ENCODE measurements at places on chromosomes 6 and 20. TPM values are rescaled to one million over a fixed set of nuclear protein-coding genes. Genes with fewer than 3 reads are reported as not detected.

DNA sequence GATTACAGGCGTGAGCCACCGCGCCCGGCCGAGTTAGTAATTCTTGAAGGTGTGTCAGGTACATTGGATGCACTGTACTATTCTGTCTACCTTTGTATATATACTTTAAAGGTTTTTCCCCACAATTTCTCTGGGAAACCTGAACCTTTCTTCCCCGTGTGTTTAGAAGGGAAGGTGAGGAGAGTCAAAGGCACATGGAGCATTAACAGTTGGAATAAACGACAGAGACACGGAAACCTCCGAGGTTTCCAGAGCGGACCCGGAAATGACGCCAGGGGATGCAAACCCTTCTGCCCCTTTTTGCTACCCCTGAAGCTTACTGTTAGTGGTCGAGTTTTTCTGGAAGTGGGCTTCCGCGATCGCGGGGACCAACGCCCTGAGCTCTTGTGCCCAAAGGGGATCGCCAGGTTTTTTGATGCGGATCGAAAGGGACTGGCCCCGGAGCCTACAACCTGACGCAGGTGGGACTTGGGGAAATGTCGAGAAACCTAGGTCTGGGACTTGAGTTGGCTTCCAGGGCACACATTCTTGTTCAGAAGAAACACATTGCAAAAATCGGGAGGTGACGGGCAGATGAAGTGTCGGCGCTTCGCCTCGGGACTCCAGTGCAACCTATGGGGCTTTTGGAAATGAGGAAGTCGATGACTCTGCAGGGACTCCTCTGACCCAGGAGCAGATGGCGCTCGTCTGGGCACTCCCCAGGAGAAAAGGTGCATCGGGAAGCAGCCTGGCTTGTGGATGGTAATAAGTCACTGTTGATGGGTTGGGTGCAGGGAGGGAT lies 218.2 kb downstream of the OR2B2 start:
- H3K4me1 ChIP-seq: no peaks in the 10 kb centered on the region
- no peak for DNase-seq
- no peaks in the 10 kb centered on the region for H3K36me3 ChIP-seq
- peak overlapping the region; percentile 67 for H3K4me3 ChIP-seq
- H3K27me3 ChIP-seq: no peaks in the 10 kb centered on the region

DNA sequence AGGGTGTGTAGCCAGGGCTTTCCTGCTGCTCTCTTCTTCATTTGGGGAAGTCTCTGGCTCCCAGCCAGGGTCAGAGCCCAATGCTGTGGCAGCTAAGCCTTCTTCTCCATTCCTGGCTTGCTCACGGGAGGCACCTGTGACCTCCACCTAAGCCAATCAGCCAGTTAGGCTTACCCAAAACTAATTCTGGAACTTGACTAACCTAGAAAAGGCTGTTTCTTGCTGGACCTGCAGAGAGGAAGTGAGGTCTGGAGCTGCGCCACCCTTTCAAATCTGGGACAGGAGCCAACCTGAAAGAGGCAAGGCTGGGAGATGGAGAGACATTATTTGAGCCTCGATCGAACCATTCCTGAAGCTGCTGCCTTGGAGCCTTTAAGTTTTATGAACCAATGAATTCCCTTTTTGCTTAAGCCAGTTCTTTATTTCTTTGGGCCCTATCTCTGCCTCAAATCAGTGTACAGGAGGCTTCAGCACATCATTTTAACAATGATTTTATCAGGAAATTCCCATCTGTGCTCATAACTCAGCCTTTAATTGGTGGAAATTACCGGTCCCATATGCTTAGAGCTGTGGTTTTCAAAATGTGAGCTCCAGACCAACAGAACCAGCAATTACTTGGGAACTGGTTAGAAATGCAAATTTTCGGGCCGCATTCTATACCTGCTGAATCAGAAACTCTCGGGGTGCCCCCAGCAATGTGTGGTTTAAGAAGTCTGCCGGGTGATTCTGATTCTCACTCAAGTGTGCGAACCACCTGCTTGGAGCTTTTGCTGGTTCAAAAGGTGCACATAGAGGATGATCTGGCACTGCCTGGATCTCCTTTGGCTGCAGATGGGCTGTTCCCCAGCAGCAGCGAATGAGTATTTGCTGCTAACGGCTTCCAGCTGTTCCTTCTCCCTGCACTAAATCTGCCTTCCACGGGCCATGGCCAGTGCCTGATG lies 97.4 kb upstream of the RNF24 start:
- no peak overlapping the region for H3K4me3 ChIP-seq
- no peaks in the 10 kb centered on the region for H3K27me3 ChIP-seq

DNA sequence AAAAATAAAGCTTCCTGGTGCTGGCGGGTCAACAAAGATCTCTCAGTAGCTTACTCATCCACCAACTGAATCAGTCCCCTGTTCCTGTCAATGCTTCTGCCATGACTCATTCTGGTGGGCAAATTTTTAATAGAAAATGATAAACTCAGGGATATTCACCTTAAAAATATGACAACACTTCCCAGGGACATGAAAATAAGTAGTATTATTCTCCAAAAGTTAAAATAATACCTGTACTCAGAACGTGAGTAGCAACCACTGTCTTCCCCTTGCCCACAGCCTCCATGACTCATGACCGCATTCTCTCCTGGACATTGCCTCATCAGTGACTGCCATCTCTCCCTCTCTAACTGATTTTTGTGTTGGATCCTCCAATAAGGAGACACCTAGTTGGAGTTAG lies 552.3 kb downstream of the KIF16B start:
- no peak overlapping the region for H3K27ac ChIP-seq
- H3K36me3 ChIP-seq: no peaks in the 10 kb centered on the region
- peak; percentile 39 for DNase-seq
- H3K4me3 ChIP-seq: no peak overlapping the region
- H3K27me3 ChIP-seq: no peaks in the 10 kb centered on the region

GRCh38 chr6:34132486-34133185 lies 13.3 kb downstream of the GRM4 start:
- H3K4me1 ChIP-seq: no peaks in the 10 kb centered on the region
- H3K4me3 ChIP-seq: no peak overlapping the region
- H3K36me3 ChIP-seq: no peaks in the 10 kb centered on the region
- H3K27me3 ChIP-seq: peaks cover 17% of the 10 kb centered on the region
- peak; percentile 62 for DNase-seq
- no peak overlapping the region for H3K27ac ChIP-seq

DNA sequence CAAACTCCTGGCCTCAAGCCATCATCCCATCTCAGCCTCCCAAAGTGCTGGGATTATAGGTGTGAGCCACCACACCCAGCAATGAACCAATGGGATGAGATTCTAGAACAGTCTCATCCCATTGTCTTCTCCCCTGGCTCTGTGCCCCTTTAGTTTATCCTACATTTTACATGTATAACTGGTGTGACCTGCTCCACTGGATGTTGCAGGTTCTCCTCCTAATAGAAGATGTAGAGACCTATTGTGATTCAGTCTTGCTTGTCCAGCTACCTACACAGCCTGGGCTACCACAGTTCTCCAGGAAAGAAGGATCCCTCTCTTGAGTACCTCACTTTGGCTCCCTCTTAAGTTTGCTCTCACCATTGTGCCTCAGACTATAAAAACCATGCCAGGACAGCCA lies 2.0 kb upstream of the FKBPL start:
- no peak overlapping the region for H3K27ac ChIP-seq
- no peak overlapping the region for H3K4me3 ChIP-seq
- H3K4me1 ChIP-seq: peaks cover 24% of the 10 kb centered on the region
- no peaks in the 10 kb centered on the region for H3K36me3 ChIP-seq
- no peak for DNase-seq

GRCh38 chr6:86706449-86706848 lies 230.9 kb upstream of the HTR1E start:
- no peak overlapping the region for H3K27ac ChIP-seq
- H3K4me3 ChIP-seq: no peak overlapping the region
- no peak for DNase-seq
- H3K4me1 ChIP-seq: no peaks in the 10 kb centered on the region
- no peaks in the 10 kb centered on the region for H3K36me3 ChIP-seq
- no peaks in the 10 kb centered on the region for H3K27me3 ChIP-seq

GRCh38 chr6:130215526-130215925 lies 7.2 kb downstream of the SAMD3 start:
- no peak overlapping the region for H3K27ac ChIP-seq
- H3K36me3 ChIP-seq: no peaks in the 10 kb centered on the region
- no peaks in the 10 kb centered on the region for H3K4me1 ChIP-seq
- no peak for DNase-seq
- no peaks in the 10 kb centered on the region for H3K27me3 ChIP-seq

DNA sequence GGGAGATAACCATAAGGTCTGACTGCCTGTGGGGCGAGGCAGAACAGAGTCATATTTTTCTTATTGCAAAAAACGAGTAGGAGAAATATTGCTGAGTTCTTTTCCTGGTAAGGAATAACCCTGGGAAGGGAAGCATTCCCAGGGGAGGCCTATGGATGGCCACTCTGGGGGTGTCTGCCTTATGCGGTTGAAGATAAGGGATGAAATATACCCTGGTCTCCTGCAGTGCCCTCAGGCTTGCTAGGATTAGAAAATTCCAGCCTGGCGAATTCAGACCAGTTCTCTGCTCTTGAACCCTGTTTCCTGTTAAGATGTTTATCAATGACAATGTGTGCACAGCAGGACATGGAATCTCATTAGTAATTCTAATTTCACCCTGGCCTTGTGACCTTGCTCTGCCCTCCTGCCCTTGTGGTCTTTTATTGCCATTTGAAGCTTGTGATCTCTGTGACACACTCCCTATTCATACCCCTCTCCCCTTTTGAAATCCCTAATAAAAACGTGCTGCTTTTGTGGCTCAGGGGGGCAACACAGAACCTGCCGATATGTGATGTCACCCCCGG lies 491.1 kb upstream of the EYS start:
- DNase-seq: no peak
- no peaks in the 10 kb centered on the region for H3K36me3 ChIP-seq
- H3K27me3 ChIP-seq: no peaks in the 10 kb centered on the region
- H3K4me1 ChIP-seq: no peaks in the 10 kb centered on the region
- no peak overlapping the region for H3K27ac ChIP-seq

- no peak overlapping the region for H3K4me3 ChIP-seq
- peaks cover 57% of the 10 kb centered on the region for H3K36me3 ChIP-seq
- DNase-seq: peak; percentile 79
- peak overlapping the region; percentile 56 for H3K27ac ChIP-seq
Measured at GRCh38 chr6:56552187-56553130, 90.2 kb downstream of the DST start.

DNA sequence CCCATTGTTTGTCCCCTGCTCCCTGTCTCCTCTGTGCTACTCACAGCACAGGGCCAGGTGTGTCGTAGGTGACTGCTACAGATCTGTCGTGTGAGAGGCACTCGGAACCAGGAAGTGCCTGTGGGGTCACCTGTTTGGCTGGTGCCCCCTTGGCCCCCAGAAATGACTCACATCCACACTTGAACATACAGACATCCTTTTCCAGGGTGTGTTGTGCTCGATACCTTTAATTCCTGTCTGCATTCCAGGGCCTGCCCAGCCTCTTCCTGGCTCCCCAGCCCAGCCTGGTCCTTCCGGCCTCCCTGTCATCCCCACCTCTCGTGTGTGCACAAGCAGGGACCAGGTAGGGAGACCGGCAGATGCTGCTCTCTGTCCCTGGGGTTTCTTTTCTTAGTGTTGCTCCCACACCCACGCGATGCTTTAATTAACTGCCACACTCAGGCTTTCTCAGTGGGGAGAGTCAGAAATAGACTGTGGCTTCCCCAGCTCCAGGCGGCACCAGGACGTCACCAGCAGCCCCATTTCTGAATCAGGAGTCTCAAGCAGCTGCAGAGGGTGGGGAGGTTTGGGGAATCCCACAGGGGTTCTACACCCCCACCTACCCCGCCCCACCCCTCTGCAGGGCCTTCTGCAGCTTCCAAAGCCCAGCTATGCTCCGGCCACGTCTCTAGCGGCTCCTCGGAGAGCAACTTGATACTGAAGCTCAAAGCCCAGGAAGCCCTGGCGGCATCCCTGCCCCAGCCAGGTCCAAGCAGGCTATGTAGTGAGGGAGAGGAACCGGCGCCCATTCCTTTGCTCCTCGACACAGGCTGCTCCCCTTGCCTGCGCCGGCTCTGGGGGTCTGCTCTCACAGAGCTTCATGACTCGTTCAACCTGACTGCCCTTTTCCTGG lies 102.2 kb downstream of the SYCP2 start:
- H3K4me3 ChIP-seq: no peak overlapping the region
- DNase-seq: no peak
- no peak overlapping the region for H3K27ac ChIP-seq

DNA sequence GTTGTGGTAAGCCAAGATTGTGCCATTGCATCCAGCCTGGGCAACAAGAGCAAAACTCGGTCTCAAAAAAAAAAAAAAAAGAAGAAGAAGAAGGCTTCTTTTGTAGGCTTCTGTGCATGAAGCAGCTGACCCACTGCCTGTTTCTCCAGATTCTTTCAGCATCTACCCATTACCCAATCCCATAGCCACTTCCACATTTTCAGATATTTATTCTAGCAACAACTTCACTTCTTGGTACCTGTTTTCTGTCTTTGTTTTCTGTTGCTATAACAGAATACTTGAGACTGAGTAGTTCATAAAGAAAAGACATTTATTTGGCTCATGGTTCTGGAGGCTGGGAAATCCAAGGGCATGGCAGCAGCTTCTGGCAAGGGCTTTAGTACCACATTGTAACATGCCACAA lies 95.3 kb upstream of the SGK1 start:
- H3K27me3 ChIP-seq: no peaks in the 10 kb centered on the region
- no peak overlapping the region for H3K27ac ChIP-seq
- no peak overlapping the region for H3K4me3 ChIP-seq
- no peak for DNase-seq
- peaks cover 11% of the 10 kb centered on the region for H3K4me1 ChIP-seq

GRCh38 chr20:52290569-52290968 lies 99.0 kb upstream of the ZFP64 start:
- peaks cover 8% of the 10 kb centered on the region for H3K27me3 ChIP-seq
- H3K4me1 ChIP-seq: no peaks in the 10 kb centered on the region
- H3K4me3 ChIP-seq: no peak overlapping the region
- DNase-seq: no peak

GRCh38 chr6:137013738-137014602 lies 30.8 kb downstream of the IL20RA start:
- H3K36me3 ChIP-seq: no peaks in the 10 kb centered on the region
- H3K4me3 ChIP-seq: no peak overlapping the region
- no peak overlapping the region for H3K27ac ChIP-seq

DNA sequence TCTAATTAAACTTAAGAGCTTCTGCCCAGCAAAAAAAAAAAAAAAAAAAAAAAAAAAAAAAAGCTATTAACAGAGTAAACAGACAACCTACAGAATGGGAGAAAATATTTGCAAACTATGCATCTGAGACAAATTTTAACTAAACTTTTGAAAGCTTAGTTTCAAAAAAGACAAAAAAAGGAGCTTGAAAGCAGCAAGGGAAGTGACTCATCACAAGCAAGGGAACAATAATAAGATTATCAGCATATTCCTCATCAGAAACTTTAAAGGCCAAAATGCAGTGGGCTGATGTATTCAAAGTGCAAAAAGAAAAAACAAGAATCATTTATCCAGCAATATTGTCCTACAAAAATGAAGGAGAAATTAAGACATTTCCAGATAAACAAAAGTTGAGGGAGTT lies 158.6 kb downstream of the RNF144B start:
- DNase-seq: peak; percentile 40
- no peak overlapping the region for H3K4me3 ChIP-seq
- no peak overlapping the region for H3K27ac ChIP-seq
- H3K27me3 ChIP-seq: no peaks in the 10 kb centered on the region
- H3K4me1 ChIP-seq: no peaks in the 10 kb centered on the region

GRCh38 chr6:13586603-13587542 lies 12.5 kb downstream of the SIRT5 start:
- H3K27me3 ChIP-seq: no peaks in the 10 kb centered on the region
- no peak overlapping the region for H3K27ac ChIP-seq
- H3K4me1 ChIP-seq: no peaks in the 10 kb centered on the region

Gene FRK
- 0.13 TPM for total RNA-seq

Gene MTFR2
- not detected for total RNA-seq

Gene PLAGL2
- total RNA-seq: 2.1 TPM

Gene SPTLC3
- total RNA-seq: 1.1 TPM

Gene PRSS35
- not detected for total RNA-seq

Gene CEP43
- total RNA-seq: 16.4 TPM

Data from GM23248 (cell line).